ENCODE measurements at places on chromosomes 6 and 20.

DNA sequence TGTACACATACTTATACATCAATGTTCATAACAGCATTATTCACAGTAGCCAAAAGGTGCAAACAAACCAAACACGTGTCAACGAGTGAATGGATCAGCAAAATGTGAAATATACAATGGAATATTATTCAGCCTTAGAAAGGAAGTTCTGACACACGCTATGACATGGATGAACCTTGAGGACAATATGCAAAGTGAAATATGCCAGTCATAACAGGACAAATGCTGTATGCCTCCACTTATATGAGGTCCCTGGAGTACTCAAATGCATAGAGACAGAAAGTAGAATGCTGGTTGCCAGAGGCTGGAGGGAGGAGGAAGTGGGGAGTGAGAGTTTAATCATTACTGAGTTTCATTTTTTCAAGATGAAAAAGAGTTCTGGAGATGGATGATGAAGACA lies 37.8 kb upstream of the IGF2R start:
- DNase-seq = no peak

GRCh38 chr6:71190809-71191208 lies 97.8 kb upstream of the OGFRL1 start:
- DNase-seq = no peak

DNA sequence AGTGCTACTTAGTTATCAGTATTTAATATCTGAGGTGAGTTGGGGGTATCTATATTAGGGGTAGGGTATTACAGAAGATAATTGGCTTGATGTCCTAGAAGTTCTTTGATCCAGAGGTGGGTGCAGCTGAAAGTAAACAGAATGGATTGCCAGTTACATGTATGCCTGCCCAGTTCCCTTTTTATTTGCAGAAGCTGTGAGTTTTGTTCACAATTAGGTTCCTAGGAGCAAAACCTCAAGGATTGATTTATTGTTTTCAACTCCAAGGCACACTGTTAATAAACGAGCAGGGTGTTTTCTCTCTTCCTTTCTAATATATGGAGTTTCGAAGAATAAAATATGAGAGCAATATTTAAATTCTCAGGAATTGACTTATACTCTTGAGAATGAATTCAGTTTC lies 129.0 kb downstream of the SULF2 start:
- DNase-seq = no peak

- DNase-seq = no peak
Observed at GRCh38 chr6:118200160-118200559, 293.1 kb downstream of the SLC35F1 start.

DNA sequence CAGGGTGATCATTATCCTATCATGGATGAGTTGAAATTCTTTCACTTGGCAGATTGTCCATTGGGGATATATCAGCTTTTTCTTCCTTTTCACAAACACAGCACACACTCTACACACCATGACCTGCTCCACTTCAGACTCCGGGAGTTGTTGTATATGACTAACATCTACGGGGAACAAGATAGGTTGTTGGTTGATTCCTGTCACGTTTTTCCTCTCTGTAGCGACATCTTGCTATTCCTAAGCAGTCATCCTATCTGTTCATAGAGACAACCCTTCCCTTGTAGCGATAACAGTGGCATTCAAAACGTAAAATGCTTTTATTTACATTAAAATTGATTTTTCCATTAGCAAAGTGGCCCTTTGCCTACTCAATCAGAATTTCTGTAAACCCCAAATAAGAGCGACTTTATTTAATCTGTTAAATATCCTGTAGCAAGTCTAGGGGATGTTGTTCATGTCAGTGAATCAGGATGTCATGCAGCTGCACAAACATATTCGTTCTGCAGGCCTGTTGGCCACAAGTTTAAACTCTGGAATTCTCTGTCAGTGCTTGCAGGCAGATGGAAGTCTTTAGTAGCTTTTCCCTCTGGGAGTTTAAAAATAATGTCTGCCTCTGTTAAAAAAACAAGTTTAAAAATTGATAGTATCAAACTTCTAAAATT lies 23.1 kb downstream of the PHACTR2 start:
- no peak for DNase-seq

Data from testis (tissue), 5 donors.